GM12892 (cell line): ENCODE measurements at places on chromosomes 2 and 18.

DNA sequence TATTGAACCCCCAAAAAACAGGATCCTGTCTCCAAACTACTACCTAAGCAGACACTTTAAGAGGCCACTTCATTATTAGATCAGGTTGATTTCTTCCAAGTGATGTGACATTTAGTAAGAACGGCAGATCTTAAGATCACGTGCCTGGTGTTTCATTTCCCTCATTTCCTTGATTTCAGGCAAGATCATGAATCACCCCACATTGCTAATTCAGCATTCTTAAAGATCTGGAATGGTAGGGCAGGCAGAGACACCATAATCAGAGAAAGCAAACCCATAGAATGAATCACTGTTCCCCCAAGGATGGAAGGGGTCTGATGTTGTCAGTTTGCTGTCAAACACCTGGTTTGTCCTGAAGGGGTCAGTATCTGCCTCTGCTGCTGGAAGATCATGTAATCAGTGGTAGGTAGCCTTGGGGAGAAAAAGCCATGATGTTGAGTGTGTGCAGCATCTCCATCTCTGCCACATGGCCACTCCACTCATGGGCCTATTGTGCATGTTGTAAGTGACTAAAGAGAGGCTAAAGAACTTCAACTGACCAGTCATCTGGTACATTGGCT lies 133.9 kb downstream of the ARHGAP15 start:
- DNase-seq = no peak

GRCh38 chr18:24315170-24315569 lies 82.5 kb downstream of the OSBPL1A start:
- no peak for DNase-seq

DNA sequence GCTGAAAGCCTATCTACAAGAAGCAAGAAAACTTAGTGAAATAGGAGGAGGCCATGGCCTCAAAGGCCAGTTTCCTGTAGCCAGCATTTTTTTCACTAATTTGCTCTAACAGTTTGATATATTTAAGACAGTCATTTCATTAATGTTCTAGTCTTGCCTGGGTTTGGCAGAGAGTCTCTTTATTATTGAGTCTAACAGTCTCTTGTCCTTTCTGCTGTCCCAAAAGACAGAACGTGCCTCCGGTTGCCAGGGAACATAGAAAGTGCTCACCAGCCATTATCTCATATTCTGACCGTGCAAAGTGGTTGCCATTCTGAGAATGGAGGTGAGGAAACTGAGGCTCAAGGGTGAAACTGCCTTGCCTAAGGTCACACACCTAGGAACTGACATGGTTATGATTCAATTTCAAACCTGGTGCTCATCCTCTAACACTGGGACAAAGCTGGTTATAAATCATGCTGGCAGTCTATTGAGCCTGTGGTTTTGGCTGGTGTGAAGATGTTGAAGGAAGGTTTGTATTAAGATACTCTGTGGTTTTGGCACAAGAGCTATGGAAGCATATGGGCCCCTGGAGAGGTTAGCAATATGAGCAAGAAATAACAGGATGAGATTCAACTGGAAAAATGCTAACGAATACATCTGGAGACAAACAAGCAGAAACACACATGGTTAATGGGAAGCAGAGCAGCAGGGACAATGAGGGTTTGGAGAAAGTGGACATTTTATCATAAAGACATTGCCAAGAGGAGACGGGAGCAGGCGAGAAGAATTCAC lies 903.3 kb upstream of the KLHL29 start:
- no peak for DNase-seq

DNA sequence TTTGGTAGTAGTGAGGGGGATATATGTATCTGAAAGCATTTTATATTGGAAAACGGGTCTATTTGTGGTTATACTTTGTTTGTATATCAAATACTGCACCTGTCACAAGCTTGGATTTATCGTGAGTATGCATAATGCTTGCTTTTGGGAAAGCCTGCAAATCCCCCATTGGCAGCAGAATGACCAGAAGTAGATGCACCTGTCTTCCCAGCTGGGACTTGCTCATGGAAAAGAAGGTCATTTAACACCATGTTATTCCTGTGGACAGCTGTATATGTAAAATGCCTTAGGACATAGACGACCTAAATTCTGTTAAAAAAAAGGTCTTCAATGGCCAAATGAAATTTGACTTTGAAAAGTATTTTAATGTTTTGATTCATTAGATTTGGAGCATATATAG lies 599.4 kb downstream of the XIRP2 start:
- no peak for DNase-seq

DNA sequence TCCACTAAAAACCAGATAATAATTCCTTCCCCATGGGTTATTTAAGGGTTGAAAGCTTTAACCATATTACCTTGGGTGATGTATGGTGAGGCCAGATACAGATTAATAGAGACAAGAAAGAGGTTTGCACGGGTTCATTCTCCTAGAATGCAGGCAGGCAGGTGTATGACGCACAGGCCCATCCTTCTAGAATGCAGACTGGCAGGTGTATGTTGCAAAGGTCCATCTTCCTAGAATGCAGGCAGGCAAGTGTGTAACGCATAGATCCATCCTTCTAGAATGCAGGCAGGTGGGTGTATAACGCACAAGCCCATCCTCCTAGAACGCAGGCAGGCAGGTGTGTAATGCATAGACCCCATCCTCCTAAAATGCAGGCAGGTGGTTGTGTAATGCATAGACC lies 3.9 kb downstream of the RSAD2 start:
- no peak for DNase-seq

DNA sequence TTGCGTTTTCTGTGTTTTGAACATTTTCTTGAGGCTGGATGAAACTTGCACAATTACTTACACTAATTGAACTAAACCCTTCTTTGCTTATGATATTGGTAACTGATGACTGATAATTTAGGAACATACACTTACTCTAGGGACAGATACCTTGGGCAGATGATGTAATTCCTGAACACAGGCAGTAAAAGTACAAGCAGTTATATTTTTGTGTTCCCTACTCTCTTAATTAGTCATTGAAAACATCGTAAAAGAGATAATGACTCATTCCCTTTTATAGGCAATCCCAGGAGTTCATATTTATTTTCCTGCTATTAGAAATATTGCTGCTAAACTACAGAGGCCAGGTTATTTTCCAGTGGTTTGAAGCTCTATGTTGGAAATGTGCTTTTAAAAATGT lies 46.4 kb downstream of the CCDC85A start:
- no peak for DNase-seq

DNA sequence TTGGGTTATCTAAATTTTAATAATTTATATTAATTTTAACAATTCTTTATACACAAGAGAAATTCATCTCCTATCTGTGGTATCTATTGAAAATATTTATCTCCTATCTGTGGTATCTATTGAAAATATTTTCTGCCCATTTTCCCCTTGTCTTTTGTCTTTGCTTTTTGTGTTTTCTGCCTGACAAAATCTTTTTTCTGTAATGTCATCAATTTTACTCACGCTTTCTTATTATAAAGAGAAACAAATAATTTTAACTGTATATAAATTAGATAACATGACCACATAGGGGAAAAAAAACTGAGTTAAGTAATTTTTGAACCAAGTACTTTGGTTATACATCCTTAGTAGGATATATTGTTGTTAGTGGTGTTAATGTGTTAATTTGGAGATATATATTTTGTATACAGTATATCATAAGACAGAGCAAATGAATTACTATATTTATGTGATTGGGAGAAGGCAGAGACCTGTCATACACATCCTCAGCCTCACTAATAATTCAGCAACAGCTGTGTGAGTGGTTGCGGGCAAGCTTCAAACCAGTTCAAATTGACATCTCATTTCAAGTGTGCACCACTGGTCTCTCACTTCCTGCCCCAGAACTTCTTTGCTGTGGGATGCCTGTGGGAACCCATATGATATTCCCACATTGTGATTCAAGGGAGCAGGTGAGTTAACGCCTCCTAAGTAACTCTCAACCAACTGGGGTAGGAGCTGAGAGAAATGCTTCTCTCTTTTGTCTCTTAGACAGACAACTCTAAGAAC lies 292.4 kb downstream of the SP3 start:
- DNase-seq = no peak

DNA sequence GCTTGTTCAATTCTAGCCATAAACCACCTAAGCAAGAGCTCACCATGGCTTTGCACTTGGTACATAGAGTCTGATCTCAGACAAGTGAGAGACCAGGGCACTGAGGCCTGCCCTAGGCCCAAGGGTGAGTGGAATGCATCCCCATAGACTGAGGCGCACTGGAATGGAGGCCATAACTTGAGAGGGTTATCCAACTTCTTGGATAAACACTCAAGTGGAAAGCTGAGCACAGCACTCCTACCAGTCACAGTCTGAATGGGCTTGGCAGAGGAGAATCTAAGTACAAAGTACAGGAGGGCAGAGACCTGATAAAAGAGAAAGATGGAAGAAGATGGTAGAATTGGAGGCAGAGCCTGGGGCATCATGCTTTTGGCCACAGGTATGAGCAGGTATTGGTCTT lies 30.4 kb upstream of the CASP10 start:
- DNase-seq = no peak

- no peak for DNase-seq
Measured at GRCh38 chr2:201269764-201270163, 9.4 kb downstream of the CASP8 start.

- DNase-seq = no peak
Measured at GRCh38 chr2:101253703-101254450, 1.2 kb downstream of the CNOT11 start.

DNA sequence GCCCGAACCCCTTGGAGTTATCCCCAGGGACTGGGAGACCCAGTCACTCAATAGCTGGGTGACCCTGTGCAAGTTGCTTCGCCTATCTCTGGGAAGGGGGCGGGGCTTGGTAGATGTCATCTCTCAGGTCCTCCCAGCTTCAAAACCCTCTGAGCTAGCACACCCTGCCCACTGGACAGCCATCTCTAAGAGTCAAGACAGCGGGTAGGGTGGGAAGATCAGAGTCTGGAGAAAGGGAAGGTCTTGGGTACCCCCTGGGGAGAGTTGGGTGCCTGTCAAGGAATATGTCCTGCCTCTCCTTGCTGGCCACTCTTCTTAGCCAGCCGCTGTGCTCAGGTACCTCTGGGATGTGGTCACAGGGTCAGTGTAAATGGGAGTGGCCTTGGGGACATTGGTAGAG lies 8.0 kb downstream of the GLI2 start:
- no peak for DNase-seq

- no peak for DNase-seq
Measured at GRCh38 chr2:241156971-241157441, 6.7 kb downstream of the PPP1R7 start.

- no peak for DNase-seq
Measured at GRCh38 chr2:143151111-143151752, 22.0 kb downstream of the ARHGAP15 start.

DNA sequence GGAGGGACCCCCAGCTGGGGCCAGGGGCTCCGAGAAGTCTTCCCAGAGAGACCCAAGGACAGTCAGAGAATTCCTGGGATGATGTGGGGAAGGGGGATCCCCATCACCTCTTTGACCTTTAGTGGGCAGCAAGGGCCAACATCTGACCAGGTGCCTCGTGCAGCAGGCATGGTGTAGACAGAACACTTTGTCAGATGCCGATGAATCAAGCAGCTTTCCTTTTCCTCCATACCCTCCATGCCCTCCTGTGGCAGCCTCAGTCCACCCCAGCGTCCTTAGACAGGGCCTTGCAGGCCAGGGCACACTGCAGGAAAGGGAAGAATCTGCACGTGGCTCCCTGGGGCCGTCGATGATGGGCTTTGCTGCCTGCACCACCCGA lies 26.3 kb downstream of the GPR55 start:
- no peak for DNase-seq

DNA sequence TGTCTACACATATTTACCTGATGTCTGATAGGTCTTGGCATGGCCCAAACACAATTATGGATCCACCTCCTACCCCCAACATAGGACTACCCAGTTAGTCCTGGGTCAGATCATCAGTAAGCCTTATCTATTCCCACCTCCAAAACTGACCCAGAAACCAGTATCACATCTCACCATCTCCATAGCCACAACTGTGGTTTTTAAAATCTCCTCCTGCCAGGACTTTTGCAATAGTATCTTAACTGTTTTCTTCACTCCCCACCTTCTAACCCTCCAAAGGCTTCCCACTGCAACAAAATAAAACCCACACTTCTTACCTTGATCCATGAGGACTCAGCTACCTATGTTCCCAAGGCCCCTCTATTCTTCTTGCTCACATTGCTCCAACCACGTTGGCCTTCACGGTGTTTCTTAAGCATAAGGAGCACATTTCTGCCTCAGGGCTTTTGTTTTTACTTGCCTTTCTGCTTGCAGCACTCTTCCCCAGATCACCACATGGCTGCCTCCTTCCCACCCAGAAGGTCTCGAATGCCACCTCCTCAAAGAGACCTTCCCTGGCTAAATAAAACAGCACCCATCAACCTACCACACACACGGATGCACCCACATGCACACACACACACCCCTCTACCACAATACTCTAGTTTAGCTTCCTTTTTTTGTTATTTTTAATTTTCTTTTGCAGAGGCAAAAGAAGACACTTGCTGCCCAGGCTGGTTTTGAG lies 125.9 kb upstream of the SLC1A4 start:
- DNase-seq = no peak

DNA sequence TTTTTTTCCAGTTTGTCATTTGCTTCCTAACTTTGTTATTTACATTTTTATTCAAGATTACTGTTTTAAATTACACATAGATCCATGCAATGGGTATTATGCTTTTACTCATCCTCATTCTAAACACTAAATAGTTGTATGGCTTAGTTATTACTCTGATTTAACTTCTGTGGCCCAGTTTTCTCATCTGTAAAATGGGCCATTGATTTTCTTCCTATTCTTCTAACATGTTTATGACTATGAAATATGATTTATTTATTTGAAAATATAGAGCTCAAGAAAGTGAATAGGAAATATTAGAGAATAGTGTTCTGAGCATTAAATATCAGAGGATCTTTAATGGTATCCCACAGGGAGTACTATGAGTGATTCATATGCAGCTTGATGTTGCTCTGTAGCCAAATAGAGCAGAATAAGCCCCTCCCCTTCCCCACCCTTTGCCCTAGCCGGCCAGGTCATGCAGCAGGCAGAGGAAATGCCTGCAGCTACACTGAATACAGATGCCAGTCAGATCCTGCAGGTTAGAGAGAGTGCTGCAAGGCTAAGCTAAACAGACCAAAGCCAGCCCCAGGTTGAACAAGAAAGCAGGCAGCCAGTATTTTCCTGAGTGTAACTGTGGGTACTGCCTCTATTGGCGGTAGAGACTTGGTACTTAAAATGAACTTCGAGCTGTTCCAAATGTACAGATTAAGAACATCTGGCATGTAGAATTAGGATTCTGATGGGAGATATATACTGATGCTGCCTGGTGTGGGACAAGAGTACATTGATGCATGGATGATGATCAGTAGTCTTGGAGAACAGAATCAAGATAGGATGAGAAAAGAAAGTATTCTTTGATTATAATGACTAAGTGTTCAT lies 11.7 kb upstream of the ACYP2 start:
- no peak for DNase-seq

- no peak for DNase-seq
Measured at GRCh38 chr2:82268446-82268845, 1963.9 kb upstream of the LRRTM1 start.

- DNase-seq = no peak
Measured at GRCh38 chr2:183493040-183493439, 368.8 kb downstream of the NUP35 start.

GRCh38 chr2:88110830-88111229 lies 17.0 kb downstream of the FABP1 start:
- DNase-seq = no peak

GRCh38 chr2:136703214-136703613 lies 62.1 kb upstream of the THSD7B start:
- DNase-seq = no peak

GRCh38 chr18:63758615-63759240 lies 16.5 kb upstream of the SERPINB7 start:
- DNase-seq = no peak
